ENCODE measurements at places on chromosomes 7 and 10. TPM values are rescaled to one million over a fixed set of nuclear protein-coding genes. Genes with fewer than 3 reads are reported as not detected.

DNA sequence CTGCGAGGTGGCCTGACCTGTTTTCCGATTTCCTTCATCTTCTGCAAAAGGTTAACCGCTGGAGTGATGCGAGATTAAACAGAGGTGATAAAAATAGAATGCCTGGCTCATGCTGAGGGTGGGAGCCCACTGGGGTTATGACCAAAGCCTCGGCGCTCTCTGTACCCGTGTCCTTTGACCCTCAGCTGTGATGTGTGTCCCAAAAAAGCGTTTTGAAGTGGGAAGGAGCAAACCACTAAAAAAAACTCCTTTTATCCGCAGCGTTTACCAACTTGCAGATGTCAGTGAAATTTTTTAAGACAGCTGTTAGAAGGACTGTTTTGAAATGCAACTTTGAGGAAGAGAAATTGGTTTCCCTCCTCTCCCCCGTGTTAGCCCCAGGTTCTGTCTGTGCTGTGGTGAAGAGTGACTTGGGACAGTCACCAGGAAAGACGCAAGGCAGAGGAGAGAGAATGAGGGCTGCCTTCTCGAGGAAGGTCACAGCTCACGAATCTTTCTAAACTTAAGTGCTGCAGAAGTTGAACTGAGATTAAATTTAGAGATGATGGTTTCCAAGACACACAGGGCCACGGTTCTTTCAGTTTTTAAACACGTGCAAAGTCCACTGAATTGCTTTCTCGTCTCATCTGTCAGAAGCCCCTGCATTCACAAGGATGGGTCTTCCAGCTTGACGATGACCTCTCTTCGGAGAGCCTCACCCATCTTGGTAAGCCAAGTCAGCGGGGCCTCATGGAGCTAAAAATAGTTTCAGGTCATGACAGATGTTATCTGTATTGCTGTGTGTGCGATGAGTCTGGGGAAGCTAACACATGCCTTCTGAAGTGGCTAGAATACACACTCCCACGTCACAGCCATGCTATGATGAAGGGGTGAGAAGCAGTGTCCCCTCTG lies 27.6 kb downstream of the AMZ1 start:
- DNase-seq, result no peak

DNA sequence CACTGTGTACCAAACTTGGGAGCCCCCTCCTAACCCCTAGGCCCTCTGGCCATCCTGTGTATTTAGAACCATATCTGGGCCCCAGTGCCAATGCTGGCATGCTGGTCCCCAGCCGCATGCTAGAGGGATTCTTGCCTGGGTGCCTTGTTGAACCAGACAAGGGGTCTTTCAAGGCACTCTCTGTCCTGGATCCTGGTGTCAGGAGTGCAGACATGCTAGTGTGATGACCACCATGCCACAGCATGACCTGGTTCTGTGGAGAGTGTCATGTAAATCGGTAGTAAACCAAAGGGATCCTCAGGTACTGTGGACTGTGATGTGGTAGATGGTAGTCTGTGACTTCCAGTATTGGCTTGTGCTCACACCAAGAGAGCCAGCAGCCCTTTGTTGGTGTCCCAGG lies 222.2 kb upstream of the PODXL start:
- no peak for DNase-seq

DNA sequence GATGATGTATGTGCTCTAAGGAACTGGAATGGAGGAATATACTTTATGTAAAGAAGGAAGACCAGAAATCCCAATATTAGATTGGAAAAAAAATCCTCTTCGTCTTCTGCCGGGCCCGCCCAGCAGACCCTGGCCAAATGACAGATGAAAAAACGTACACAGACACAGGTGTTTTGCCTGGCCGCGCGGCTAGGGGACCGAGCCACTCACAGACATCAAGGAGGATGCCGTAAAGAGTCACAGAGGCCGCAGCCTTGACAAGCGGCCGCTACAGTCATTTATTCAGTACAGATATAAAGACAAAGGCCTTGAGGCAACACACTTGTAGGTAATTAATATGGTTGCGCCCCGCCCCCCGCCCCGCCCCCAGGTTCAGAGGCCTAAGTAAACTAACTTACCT lies 594.1 kb downstream of the GRM8 start:
- DNase-seq, result no peak

GRCh38 chr10:5900247-5900646 lies 10.2 kb downstream of the FBH1 start:
- DNase-seq, result no peak

DNA sequence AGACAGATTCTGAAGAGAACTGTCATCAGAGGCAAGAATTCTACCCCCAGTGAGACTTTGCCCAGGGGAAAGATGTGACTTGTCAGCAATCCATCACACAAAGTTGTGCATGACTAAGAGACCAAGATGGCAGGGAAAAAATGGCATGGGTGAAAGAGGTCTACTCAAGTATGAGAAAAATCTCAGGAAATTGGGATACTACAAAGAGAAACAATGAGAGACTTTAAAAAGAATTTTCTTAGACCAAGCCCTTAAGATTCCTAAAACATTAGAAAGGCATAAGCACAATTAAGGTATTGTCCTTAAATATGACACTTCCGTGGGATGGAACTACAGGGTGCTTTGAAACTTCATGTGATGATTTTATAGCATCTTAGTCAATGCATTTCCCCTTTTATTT lies 45.6 kb upstream of the PDE1C start:
- DNase-seq, result no peak

- no peak for DNase-seq
Observed at GRCh38 chr7:36185756-36186155, 32.7 kb downstream of the EEPD1 start.

GRCh38 chr10:30233186-30233959 lies 115.7 kb downstream of the MTPAP start:
- no peak for DNase-seq

DNA sequence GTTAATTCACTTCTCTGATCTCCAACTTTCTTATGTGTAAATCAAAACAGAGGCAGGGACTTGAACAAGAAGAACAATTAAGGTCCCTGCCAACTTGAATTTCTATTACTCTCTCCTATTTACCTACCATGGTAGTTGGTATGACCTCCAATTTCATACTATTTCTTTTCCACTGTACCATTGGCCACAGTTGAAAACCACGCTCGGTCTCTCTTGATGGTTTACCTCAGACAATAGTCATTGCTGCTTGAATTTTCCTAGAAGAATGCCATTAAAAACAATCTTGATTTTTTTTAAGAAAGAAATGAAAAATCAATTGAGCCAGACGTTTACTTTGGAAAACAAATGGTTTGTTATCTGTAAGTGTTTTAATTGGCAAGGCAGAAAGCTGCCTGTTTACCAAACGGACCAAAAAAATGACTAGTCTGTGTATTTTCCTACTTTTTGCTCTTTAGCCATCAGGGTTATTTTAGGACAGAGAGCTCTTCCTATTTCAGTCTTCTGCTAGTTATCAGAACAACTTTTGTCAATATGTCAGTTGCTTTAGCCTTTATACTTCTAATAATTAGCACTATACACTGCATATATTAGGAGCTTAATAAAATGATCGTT lies 157.5 kb upstream of the PLXDC2 start:
- no peak for DNase-seq

DNA sequence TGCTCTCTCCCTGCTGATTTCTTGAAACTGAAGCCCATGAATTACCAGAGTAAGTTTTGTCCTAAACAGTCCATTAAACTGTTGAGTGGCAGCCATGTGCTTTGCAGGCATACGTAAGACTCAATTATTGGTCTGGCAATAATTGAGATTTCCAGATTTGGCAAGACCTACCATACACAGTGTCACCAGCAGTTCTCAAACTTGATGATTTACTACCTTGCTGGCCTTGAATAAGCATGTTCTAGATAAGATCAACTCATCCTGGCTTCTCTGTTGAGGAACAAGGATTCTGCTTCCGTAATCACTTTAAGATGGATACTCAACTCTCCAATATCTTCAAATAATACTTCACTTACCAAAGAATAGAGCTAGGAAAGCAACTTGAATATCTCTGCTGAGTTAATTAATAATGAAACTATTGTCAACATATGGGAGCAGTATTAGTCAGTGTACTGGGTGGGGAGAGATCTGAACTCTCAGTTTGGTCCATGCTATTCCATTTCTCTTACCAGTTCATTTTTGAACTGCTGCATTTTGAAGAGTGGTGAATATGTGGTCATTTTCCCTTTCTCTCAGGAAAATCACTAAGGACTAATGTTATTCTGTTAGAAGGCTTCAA lies 181.4 kb downstream of the IPMK start:
- DNase-seq, result no peak

DNA sequence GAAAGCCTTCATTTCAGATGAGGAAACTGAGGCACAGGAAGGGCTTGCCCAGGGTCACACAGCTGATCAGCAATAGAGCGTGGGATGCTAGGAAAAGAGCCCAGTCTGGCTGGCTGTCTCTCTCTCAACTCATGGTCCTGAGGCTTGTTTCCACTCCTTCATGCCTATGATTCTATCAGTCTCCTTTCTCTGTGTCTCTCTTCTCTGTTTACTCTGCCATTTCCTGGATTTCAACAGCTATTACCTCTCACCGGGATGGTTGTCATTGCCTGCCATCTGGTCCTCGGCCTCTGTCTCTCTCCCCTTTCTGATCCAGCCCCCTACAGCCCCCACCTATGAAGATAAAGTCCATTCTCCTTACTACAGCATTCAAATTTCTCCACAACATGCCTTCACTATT lies 93.3 kb upstream of the AGBL3 start:
- no peak for DNase-seq

- DNase-seq, result no peak
Observed at GRCh38 chr7:132255898-132256297, 320.4 kb downstream of the PLXNA4 start.

- DNase-seq, result no peak
Observed at GRCh38 chr10:116688241-116688711, 54.1 kb downstream of the HSPA12A start.

DNA sequence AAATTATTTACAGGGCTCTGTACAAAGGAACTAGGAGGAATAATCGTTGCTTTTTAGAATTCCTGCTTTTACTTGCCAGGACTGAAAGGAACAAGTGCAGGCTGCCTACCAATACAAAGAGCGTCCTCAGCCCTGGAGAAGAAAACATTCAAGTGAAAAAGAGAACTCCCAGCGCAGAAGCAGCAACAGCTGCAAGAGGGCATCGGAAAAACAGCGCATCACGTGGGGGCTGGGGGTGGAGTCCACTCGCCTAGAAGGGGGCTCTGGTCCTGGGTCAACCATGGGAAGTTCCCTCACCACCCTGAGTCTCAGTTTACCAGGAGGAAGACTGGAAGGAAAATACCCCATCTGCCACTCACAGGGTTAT lies 385 bp upstream of the C10orf90 start:
- DNase-seq, result no peak

DNA sequence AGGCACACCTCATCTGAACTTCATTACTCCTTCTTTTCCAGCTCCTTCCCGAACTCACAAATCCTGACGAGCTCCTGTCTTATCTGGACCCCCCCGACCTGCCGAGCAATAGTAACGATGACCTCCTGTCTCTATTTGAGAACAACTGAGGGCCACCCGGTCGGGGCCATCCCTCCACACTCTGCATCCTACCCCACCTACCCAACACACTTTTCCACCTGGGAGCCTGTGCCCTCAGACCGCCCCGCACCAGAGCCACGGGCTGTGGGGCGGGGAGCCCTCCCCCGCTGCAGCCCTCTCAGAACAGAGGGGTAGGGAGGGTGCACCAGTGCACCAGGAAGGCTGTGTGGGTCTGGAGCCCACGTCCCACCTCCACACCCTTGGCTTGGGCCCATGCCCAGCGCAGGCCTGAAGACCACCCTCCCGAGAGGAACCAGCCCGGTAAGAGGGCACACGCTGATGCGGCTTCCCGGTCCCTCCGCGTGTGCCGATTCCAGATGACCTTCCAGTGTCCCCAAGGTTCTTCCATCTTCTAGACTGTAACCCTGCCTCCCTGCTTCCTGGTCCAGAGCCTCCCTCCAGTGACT lies 34.6 kb upstream of the PPIF start:
- DNase-seq, result no peak

- DNase-seq, result no peak
Observed at GRCh38 chr10:79355420-79356017, 8.2 kb downstream of the PPIF start.

DNA sequence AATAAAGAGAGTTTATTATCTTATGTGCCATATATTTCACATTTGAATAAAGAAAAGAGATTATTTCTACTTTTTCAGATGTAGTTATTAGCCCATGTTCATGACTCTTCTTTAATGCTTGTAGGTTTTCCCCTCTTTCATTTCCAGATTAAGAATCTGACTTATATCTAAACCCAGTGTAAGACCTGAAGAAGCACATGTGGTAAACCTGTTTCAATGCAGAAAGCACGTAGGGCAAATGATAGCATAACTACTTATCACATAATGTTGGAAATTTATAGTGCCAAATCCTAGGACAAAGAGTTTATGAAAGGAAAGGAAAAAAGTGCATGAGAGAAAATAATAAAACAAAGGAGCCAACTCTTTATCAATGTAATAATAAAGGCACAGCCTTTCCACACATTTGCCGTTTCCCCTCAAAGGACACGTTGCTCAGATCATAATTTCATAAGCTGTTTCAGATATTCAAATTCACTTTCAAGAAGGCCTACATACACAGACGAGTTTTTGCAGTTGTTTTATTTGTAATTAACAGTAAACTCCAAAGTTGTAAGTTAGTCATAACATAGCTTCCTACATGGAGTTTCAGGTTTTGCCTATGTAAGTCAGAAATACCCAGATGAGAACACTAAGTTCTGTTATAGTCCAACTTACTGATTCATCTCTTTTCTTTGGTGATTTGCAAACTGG lies 88.8 kb upstream of the MDFIC start:
- no peak for DNase-seq

GRCh38 chr10:6579183-6579903 lies 733 bp downstream of the PRKCQ start:
- no peak for DNase-seq

GRCh38 chr7:22718911-22719420 lies 8.0 kb upstream of the IL6 start:
- no peak for DNase-seq

- no peak for DNase-seq
Observed at GRCh38 chr10:124748953-124749645, 4.9 kb upstream of the FAM53B start.

DENND2A gene
- 40.2 TPM for polyA plus RNA-seq

RBAK gene
- polyA plus RNA-seq, result 24.2 TPM

RASA4B gene
- 9.8 TPM for polyA plus RNA-seq

AKR1C2 gene
- polyA plus RNA-seq, result 5.9 TPM

SLC16A12 gene
- 35.4 TPM for polyA plus RNA-seq

MSMB gene
- not detected for polyA plus RNA-seq

AGAP6 gene
- 13.2 TPM for polyA plus RNA-seq
